ENCODE measurements at places on chromosomes 2 and 18. TPM values are rescaled to one million over a fixed set of nuclear protein-coding genes. Genes with fewer than 3 reads are reported as not detected.

DNA sequence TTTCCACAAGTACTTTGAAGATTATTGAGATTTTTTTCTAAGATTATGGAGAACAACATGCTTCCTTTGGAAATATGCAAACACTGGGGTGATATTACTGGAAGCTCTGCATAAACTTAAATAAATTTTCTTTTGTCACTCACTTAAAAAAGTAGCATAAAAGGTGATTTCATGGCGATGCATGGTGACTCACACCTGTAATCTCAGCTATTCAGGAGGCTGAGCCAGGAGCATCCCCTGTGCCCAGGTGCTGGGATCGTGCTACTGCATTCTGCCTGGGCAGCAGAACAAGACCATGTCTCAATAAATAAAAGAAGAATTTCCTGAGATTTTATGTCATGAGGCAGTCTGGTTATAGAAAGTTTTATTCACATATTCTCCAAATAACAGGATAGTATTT is 679.1 kb upstream of the CDH2 start:
- peak; percentile 7 for DNase-seq

DNA sequence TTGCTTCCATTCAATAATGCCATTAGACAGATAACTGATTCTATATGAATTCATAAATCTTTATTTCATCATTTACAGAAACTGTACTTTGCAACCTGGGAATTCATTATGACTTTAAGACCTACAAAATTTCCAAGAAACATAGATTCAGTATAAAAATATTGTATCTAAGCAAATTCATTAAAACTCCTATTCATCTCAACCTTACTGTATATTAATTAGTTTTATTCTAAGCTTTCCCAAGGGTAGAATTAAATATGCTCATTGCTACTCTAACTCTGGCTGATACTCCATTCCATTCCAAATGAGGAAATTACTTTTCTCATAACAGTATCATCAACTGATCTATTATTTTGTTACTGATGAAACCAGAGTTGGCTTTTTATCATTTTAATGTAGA is 473.0 kb upstream of the LRRTM4 start:
- DNase-seq = no peak

- peak; percentile 86 for DNase-seq
Measured at GRCh38 chr2:130372055-130372832, 16.4 kb downstream of the PTPN18 start.

DNA sequence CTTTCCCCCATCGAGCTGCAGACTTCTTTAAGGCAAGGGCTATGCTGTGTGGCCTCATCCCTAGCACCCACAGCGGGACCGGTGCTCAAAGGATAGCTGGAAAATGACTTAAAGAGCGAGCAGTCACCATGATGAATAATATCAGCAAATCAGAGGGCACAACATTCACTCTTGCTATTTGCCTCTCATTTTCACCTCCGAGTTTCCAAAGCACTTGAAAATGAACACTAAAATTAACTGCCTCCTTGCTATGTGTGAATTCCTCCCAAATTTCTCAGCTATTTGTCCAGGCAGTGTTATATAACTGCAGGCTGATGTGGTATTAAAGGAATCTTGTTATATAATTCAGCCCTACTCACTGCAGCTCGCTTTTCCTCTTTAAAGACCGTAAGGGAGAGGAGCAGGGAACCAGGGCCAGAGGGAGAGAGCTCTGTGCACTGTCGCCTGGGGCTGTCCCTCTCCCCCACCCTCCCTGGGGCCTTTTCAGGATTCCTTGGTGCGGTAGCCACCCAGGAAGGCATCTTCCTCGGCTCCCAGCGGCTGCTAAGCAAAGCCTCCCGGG is 1.4 kb downstream of the CYS1 start:
- no peak for DNase-seq

DNA sequence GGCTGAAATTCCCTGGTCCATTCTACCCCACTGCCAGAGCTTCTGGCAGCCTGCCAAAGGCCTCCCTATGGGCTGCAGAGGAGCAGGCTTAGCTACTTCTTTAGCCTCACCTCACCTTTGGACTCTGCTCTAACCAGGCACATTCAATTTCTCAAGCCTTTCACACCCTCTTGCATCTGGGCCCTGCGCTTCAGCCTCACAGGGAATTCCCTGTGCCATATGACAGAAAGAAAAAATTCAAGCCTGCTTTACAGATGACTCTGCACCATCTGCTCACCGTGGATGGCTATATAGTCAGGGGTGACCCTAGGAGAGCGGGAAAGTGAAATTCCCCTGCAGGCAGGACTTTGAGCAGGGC is 62.5 kb downstream of the REEP1 start:
- DNase-seq = no peak

DNA sequence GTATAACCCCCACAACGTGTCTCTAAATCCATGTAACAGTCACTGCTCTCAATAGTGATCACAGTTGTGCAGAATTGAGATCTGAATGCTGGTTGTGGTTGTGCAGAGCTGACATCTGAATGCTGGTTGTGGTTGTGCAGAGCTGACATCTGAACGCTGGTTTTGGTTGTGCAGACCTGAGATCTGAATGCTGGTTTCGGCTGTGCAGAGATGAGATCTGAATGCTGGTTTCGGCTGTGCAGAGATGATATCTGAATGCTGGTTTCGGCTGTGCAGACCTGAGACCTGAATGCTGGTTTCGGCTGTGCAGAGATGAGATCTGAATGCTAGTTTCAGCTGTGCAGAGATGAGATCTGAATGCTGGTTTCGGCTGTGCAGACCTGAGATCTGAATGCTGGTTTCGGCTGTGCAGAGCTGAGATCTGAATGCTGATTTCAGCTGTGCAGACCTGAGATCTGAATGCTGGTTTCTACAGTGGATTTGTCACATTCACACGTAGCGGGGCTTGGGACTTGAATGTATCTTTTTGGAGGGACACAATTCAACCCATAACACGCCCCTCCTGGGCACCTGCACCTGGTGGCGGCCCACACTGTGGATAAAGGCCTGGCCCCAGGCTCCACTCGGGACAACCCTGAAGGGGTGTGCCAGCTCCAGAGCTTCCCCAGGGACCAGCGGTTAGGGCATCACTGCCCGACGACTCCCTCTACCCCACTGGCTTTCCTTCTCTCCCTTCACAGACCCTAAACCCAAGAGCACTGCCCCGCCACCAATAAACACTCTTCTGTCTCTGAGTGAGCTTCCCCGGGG is 51.1 kb upstream of the SLC66A3 start:
- DNase-seq = no peak

DNA sequence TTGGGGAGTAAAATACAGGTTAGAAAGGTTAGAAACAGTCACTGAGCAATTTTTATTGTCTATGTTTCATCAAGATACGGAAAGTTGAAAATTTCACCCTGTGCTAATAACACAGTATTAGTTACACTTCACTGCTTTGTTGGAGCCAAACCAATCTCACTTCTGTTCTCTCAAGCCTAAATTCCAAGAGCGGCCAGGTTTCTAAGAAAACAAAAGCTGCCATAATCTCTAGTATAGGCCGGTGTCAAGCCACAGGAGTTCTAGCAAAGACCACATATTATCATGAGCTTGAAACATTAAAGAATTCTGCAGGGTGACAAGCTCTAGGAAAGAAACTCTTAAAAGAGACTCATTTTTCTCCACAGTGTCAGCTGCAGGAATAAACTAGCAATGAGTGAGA is 128.7 kb downstream of the TXNL1 start:
- no peak for DNase-seq

- DNase-seq = no peak
Measured at GRCh38 chr2:18136881-18137475, 258.5 kb downstream of the KCNS3 start.

DNA sequence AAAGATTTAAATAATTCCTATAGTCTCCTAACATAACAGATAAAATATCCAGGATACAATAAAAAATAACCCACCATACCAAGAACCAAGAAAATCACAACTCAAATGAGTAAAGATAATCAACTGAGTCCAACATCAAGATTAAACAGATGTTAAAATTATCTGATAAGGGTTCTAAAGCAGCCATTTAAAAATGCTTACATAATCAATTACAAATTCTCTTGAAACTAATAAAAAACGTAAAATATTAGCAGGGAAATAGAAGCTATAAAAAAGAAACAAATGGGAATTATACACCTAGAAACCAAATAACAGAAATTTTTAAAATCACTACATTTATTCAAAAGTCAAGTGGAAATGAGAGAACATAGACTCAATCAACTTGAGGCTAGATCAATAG is 297.7 kb upstream of the RAB6C start:
- DNase-seq = no peak

GRCh38 chr2:6926071-6926732 is 9.0 kb downstream of the RNF144A start:
- DNase-seq = no peak

GRCh38 chr2:163527381-163527780 is 208.4 kb downstream of the FIGN start:
- no peak for DNase-seq

Gene RIT2
- not detected for total RNA-seq

Gene KLHL14
- not detected for total RNA-seq

Gene PFN4
- total RNA-seq = 0.64 TPM
